ENCODE measurements at places on chromosomes 4 and X.
A peak's percentile ranks its signal among the peaks of the same experiment; 100 is the strongest.

- DNase-seq, result no peak
These were observed 123.0 kb upstream of the PPP1R2C start for GRCh38 chrX:42900947-42901346.

GRCh38 chr4:38132843-38133662, 172.9 kb downstream of the PTTG2 start:
- DNase-seq, result no peak

DNA sequence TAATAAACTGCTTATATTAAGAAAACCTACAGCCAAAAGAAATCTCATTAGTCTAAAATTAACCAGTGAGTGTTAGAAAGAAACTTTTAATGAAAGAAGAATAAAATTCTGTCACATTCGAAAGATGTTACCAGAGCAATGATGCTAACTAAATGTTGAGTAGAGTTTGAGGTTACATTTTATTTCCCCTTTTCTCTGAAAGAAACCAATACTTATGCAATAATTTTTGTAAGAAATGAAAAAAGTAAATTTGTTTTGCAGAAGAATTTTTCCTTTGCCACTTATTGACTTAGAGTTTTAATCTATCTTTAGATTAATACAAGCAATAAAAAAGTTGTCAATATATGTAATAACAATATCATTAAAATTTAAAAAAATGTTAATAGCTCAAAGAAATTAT, 574.0 kb upstream of the GALNTL6 start:
- DNase-seq, result no peak

DNA sequence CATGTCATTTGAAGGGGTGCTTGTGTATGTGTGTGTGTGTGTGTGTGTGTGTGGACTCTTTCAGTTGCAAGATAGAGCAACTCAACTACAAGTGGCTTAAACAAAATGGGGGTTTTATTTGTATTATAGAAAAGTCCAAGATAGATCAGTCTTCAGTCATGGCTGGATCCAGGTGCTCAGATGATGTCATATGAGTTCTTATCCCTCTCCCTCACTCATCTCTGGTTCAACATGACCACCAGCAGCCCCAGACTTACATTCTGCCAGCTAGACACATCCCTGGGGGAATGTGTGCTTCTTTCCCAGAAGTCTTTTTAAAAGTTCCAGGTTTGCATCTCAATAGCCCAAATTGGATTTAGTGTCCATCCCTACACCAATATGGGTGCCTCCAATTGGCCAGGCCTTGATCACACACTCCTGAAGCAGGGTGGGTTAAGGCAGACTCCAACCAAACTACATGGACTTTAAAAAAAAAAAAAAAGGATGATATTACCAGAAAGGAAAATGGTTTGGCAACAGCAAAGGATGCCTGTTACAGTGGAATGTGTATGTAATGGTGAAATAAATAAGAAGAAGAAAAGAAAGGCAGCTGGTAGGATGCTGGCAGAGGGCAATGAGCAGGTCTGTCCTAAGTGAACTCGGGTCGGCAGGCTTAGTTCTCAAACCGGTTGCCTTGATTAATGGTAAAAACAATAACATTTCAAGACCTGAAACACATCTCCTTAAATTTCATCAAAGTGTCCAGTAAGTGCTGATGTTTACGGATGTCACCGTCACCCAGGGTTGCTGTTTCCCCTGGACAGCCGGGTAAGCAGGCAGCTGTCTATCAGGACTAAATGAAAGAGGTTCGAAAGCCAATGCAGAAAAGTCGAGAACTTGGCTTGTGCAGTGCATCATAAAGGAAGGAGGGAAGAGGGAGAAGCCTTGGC, 107.7 kb downstream of the SMIM20 start:
- no peak for DNase-seq

GRCh38 chr4:98482847-98483806, 175.3 kb downstream of the TSPAN5 start:
- no peak for DNase-seq

- DNase-seq, result no peak
These were observed 12.6 kb downstream of the P2RY10 start for GRCh38 chrX:78957768-78958130.

DNA sequence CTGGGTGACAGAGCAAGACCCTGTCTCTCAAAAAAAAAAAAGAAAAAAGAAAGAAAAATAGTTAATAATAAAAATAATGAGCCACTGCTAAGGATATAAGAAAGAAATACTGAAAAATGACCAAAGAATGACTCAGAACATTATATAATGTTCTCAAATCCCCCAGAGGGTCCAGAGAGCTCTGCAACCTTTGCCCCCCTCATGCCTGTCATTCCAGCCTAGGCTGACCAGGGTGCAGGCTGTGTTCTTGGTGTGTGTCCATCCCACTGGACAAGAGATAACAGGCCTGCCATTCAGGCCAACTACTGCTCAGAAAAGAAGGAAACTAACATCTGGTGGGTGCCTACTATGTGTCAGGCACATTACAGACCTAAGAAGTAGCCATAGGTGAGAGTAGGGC, 72.7 kb upstream of the EDNRA start:
- no peak for DNase-seq

DNA sequence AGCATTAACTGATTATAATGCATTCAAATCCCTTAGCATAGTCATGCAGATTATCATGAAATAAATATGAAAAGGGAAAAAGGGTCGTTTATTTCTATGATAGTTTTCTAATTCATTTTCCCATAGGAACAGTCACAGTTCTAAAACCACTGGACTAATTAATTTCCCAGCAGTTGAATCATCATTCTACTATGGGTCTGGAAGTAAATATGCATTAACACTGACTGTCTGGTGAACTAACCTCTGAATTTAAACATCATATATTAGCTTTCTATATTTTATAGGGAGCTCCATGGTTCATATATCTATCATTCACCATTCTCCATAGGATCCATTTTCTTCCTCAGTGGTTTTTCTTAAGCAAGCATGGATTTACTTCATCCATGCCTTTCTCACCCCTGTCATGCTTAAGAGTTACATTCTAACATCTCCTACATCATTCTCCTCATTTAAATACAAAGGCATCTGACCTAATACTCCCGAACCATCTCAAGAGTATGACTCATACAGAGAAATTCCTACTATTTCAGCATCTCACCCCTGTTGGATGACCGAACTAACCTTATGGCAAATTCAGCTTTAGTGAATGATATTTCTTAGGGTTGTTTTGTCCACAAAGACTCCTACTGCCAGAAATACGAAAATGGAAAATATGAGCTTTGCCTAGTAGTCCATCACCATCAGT, 198.7 kb upstream of the ADAMTS3 start:
- no peak for DNase-seq

DNA sequence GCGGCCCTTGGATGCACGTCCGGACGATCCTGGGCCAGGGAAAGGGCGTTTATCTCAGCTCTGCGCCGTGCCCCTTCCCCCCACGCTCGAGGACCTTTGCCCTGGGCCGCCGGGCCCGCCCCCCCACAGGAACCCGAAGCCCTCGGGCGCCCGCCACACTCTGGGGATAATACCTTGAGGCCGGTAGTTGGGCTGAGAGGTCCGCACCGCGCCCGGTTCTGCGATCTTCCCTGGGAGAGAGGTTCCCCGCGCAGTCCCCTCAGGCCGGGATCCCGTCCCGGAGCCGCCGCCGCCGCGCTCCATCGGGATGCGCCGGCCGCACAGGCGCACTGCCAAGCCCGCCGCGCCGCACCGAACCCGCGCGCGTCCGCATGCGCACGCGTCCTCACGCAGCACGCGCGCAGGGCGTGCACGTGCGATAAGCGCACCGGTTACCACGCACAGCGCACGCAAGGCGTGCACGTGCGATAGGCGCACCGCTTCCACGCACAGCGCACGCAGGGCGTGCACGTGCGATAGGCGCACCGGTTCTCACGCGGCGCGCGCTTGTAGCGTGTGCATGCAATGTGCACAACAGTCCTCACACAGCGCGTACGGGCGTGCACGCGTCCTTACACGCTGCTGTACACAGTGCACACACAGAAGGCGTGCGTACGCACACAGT, at the start of gene MAP7D2:
TSS of gene MAP7D2 (minus strand) at position 331 of the 664 bp plus-strand sequence. CDS start at position 303, 28 bp downstream.
- peak; percentile 51 for DNase-seq

DNA sequence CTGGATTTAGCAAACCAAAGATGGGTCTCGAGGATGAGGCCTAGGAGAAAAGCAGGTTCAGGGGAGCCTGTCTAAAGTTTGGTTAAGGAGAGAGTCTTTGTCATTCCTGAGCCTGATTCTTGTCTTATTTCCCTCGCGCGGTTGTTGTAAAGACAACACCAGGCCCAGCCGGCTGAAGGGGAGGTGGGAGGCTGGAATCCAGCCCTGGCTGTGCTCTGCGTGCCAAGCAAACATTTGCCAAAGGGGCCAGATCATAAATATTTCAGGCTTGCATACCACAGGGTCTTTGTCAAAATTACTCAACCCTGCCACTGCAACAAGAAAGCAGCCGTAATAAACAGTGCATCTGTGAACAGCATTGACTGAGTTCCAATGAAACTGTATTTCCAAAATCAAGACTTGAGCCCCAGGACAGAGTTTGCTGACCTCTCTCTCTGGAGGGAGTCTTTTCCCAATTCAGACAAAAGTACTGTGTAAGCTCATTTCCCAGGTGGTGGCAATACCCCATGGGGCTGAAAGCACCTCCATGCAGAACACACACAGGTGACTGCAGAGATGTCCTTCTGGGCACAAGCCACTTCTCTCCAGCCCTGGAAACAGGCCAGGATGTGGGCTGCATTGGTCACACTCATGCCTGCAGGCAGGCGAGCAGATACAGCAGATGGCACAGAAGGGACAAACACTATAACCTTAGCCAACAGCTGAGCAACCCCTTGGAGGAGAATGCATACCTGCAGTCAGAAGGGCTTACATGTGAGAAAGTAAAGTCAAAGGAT, 320.3 kb downstream of the STK32B start:
- DNase-seq, result peak; percentile 1

DNA sequence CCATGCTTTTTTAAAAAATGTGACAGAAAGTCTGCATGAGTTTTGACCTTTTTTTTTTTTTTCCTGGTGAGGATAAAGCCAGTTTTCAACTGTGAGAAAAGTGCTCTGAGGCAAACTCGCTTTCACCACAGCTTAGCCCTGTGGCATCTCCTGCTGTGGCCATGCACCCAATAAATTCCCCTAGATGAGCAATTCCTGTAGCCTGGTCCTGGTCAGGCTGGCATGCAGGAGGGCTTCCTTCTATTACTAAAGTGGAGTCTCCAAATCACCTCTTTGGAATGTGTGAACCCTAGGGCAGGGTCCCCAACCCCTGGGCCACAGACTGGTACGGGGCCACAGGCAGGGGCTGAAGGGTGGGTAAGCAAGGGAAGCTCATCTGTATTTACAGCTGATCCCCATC, 265.4 kb downstream of the RAPGEF2 start:
- no peak for DNase-seq

DNA sequence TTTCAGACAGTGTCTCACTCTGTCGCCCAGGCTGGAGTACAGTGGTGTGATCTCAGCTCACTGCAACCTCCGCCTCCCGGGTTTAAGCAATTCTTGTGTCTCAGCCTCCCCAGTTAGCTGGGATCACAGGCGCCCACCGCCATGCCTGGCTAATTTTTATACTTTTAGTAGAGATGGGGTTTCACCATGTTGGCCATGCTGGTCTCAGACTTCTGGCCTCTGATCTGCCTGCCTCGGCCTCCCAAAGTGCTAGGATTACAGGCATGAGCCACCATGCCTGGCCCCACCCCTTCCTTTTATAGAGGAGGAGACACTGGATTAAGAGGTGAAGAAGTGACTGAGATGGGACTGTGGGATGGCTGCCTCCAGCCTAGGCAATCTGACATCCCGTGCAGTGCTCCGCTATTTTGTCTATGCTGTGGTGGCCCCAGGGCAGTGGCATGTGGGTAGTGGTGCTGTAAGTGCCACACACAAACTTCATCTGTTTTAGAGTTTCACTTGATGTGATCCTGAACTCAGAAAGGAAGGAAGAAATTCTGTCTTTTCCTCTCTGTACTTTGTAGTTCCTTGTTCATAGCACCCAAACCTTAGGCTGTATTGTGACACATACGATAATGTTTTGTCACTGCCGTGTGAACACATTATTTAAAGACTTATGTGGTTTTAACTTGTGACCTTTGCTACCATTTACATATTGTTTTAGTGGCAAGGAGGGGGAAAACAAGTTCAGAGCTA, 48.9 kb downstream of the FNIP2 start:
- no peak for DNase-seq

DNA sequence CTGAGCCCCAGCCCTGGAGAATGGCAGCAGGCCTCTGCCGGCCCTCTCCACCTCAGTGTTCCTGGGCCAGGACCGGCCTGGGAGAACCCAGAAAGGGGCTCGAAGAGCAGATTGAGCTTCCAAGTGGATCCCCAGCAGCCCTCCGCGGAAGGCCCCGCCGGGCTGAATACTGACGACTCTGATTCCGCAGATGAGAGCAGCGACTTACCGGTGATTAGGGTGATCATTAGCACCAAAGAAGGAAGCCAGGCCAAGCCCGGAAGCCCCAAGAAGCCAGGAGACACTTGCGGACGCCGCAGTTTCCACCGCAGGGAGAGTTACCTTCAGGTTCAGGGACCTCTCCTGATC, 876 bp downstream of the LOC101059915 start:
- DNase-seq, result no peak

GRCh38 chr4:73731968-73732610, 8.3 kb upstream of the CXCL8 start:
- no peak for DNase-seq

GRCh38 chr4:19971829-19972228, 279.9 kb upstream of the SLIT2 start:
- DNase-seq, result no peak

DNA sequence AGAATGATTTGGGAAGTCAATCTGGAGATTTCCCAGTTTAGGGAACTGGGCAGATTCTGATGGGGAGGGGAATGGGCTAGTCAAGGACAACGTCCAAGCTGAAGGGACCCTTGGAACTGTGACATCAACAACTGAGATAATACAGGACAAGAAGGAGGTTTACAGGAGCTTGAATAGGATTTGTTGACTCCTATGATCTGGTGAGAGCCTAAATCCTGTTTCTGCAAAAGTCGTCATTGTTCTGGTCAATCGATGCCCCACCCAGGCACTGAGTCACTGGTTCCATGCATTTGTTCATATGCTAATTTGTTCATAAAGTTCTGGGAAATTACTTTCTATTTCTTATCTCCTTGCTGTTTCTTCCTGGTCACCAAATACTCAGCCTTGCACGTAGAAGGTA, 15.3 kb upstream of the PDGFRA start:
- DNase-seq, result no peak

- DNase-seq, result no peak
These were observed 31.5 kb upstream of the AFAP1 start for GRCh38 chr4:7971159-7971631.

DNA sequence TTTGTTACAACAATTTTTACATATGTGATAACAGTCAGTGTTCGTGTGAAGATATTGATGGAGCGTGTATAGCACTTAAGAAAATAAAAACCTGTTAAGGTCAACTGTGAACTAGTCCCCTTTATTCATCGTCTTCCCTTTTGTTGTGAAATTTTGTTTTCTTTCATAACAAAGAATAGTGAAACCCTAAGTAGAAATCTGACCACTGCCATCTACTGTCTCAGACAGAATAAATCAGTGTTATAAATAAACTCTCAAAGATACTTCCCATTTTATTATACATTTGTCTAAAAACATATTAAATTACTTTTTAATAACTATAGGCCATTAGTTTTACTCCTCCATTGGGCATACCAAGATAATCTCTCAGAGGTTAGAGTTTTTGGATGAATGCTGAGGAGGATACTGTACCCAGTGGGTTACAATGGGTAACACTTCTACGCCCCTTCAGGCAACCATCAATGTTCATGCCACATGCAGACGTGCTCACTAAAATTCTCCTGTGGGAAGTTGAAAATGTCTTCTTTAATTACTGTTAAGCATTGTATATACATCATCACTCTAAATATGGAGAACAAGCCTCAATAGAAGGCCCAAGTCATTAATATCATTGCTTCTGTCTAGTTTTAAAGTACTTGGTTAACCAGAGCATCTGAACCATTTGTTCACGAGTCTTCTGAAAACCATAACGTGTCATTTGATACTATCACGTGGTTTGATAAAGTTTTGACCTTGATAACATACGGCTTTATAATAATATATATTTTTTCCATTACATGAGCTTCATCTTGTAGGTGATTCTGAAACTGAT, 171.2 kb downstream of the TMA16 start:
- DNase-seq, result no peak

Data from eye (tissue), 1 donor.